ENCODE measurements at places on chromosomes 1 and 21.

- DNase-seq, result no peak
Measured at GRCh38 chr1:106554294-106554693, 502.2 kb upstream of the PRMT6 start.

GRCh38 chr1:75672528-75673393 lies 51.7 kb upstream of the ACADM start:
- DNase-seq, result no peak

- no peak for DNase-seq
Measured at GRCh38 chr1:154154534-154155191, at the start of gene NUP210L. Gene NUP210L, minus strand, starts transcription at chr1:154155073.

DNA sequence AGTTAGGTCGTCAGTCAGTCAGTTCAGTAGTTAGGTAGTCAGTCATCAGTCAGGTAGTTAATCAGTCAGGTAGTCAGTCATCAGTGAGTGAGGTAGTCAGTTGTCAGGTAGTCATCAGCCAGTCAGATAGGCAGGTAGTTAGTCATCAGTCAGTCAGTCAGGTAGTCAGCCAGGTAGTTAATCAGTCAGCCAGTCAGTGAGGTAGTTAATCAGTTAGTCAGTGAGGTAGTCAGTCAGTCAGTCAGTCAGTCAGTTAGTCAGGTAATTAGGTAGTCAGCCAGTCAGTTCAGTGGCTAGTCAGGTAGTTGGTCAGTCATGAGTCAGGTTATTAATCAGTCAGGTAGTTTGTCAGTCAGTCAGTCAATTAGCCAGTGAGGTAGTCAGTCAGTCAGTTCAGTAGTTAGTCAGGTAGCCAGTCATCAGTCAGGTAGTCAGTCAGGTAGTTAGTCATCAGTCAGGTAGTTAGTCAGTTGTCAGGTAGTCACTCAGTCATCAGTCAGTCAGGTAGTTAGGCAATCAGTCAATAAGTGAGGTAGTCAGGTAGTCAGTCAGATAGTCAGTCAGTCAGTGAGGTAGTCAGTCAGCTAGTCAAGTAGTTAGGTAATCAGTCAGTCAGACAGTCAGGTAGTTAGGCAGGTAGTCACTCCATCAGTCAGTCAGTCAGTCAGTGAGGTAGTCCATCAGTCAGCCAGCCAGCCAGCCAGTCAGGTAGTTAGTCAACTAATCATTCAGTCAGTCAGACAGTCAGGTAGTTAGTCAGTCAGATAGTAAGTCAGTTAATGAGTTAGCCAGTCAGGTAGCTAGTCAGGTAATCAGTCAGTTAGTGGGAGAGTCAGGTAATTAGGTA lies 16.2 kb downstream of the KRTAP10-1 start:
- no peak for DNase-seq

GRCh38 chr1:22621761-22622160 lies 14.7 kb upstream of the C1QA start:
- no peak for DNase-seq

GRCh38 chr1:47696737-47697441 lies 259.0 kb downstream of the FOXD2 start:
- DNase-seq, result no peak

DNA sequence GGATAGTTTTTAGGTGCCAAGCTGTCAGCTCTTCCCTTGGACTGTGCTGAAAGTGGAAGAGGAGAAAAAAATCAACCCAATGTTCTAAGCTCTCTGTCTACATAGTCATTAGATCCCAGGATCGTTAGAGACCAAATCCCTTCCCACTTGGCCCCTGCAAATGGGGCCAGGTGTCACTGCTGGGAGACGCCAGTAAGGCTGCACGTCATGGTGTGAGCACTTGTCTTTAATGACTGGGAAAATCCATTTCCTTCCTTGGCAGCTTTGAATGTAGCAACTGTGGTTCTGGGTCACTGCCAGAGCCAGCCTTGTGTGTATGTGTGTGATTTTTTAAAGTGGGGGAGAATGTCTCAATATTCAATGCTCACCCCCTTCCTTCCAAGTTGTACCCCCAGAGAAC lies 59.9 kb downstream of the MAN1C1 start:
- DNase-seq, result no peak

DNA sequence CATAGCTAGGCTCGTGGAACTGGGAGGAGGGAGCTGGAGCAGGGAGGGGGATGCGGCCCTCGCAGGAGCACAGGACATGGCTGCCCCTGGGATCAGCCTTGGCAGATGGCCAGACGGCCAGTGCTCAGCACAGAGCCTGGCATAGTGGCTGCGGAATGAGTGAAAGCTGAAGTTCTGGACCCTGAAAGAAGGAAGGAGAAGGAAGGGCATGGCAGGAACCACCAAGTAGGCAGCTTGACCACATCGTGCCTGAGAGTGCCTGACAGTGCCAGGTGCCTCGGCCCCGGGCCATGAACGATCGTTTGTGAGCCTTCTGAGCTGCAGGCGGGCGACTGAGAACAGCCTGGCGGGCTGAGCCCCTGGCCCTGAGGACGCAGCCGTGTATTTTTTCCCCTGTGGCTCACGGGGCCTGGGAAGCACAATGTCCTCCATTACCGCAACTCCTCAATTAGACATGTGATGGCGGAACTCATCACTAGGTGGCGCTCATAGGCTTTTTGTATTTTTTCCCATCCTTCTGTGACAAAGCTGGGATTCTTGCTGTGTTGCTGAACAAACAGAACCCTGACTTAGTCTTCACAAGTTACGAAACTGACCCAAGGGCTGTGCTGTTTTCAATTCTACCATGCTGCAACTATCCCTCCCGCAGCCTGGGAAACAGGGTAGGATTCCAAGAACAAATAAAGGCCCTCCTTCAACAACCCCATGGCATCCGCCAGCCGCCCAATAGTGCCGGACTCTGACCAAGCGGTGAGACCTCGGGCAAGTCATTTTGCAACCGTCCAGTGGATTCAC lies 29.9 kb upstream of the TMEM61 start:
- DNase-seq, result peak; percentile 65

GRCh38 chr1:193221651-193222050 lies 35.2 kb upstream of the B3GALT2 start:
- DNase-seq, result no peak

GRCh38 chr1:54413295-54413694 lies 7.1 kb upstream of the SSBP3 start:
- no peak for DNase-seq

GRCh38 chr1:245704765-245705164 lies 550.0 kb downstream of the KIF26B start:
- DNase-seq, result no peak

DNA sequence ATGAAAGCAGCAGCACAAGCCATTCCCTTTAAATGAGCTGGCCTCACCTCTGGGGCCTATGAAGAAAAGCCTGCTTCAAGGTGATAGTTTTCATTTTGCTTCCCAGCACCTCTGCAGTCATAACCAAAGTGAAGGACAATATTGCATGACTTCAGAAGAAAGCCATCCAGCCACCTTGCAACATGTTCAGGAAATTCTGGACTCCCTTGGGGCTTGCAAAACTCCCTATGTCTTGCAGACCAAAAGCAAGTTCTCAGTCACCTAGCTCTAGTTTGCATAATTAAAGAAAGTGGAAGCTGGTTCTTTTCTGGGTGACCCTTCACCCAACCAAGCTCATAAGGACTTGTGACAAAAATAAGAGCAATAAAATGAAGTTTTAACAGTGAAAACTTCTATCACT lies 87.6 kb downstream of the GFI1 start:
- peak; percentile 3 for DNase-seq

- DNase-seq, result no peak
Measured at GRCh38 chr21:24027396-24027795, 1579.9 kb downstream of the MRPL39 start.

DNA sequence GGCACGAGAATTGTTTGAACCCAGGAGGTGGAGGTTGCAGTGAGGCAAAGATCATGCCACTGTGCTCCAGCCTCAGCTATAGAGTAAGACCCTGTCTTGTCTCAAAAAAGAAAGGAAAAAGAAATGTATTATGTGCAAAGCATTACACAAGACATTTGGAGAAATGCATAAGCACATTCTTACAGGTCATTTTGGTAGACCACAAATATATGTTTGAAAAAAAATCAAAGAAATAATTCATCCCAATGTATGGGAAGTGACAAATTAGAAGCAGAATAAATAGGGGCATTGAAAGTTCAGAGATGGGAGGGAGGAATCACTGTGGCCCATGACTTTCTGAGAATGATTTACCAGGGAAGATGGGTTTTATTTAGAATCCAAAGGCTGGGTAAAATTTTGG lies 283.5 kb upstream of the ADAMTS5 start:
- DNase-seq, result no peak

GRCh38 chr1:234004591-234004990 lies 100.1 kb downstream of the SLC35F3 start:
- no peak for DNase-seq

GRCh38 chr1:90043586-90043985 lies 48.7 kb downstream of the ZNF326 start:
- DNase-seq, result no peak

DNA sequence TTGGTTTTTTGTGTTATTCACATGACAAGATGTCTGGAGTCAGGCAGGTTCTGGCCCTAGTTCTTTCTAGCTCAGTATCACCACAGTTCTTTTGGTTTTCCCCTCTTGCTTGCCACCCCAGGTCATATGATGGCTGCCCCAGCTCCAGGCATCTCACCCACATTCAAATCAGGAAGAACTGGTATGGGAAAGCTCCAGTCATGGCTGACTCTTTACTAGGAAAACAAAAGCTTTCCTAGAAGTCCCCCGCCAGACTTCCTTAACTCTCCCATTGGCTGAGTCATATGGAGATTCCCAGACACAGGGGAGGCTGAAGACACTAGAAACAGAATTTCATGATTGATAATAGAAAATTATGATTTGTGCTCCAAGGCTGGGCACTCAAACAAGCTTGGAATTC lies 22.1 kb upstream of the EYA3 start:
- DNase-seq, result peak; percentile 89

- DNase-seq, result no peak
Measured at GRCh38 chr1:191343816-191344215, 814.4 kb upstream of the RGS18 start.

- DNase-seq, result no peak
Measured at GRCh38 chr1:85085417-85085816, 37.1 kb upstream of the MCOLN3 start.

- DNase-seq, result no peak
Measured at GRCh38 chr1:244751271-244751895, 84.1 kb upstream of the COX20 start.

- no peak for DNase-seq
Measured at GRCh38 chr21:44436958-44437357, 18.4 kb upstream of the LRRC3 start.

GRCh38 chr1:19400875-19401534 lies 84.3 kb downstream of the CAPZB start:
- no peak for DNase-seq

DNA sequence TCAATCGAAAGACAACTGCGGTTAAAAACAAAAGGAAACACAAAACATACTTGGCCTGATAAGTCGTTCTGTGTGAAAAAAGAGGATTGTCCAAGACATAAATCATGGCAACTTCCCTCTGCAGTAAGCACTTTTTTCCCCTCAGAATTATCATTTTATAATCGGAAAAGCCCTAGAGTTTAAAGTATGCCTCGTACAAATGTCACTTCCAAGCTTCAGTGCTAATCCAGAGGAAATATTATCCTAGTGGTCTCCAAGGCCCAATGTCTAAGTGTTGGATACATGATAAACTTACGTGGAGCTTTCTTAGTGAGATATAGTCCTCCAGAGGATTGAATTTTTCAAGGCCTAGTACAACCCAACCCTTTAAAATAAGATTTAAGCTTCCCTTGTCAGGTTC lies 11.2 kb upstream of the NTMT2 start:
- DNase-seq, result no peak

DNA sequence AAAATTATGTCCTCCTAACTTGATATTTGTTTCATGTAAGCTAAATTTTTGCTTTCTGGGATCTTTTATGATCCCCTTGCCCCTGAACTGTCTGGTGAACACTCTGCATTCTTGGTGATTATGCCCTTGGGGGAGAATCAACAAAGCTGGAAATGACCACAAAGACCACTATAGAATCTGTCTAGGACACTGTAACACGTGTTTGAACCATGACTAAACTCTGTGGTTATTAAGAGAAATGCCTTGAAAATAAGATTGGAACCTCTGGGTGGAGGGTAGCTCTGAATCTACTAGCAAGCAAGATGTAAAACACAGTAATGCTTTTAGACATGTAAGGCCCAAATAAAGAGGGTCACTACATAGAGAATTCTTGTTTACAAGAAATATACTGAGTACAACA lies 237.5 kb downstream of the HMCN1 start:
- no peak for DNase-seq

GRCh38 chr1:155978325-155978972 lies at the start of gene ARHGEF2:
Gene ARHGEF2, minus strand, starts transcription at chr1:155978547. Its CDS starts 120 bp downstream, at chr1:155978427.
- DNase-seq, result peak; percentile 88

- DNase-seq, result peak; percentile 5
Measured at GRCh38 chr1:62484824-62485468, 48.1 kb downstream of the USP1 start.

GRCh38 chr1:31742462-31743212 lies 21.5 kb downstream of the ADGRB2 start:
- no peak for DNase-seq

- no peak for DNase-seq
Measured at GRCh38 chr1:161189036-161189435, 9.8 kb downstream of the ADAMTS4 start.

GRCh38 chr1:21911205-21912001 lies 25.7 kb downstream of the HSPG2 start:
- no peak for DNase-seq

All from inflammatory macrophage treated with lipopolysaccharide for 4 hours (primary cell).